ENCODE measurements at places on chromosomes 1 and 21. TPM values are rescaled to one million over a fixed set of nuclear protein-coding genes. Genes with fewer than 3 reads are reported as not detected.

DNA sequence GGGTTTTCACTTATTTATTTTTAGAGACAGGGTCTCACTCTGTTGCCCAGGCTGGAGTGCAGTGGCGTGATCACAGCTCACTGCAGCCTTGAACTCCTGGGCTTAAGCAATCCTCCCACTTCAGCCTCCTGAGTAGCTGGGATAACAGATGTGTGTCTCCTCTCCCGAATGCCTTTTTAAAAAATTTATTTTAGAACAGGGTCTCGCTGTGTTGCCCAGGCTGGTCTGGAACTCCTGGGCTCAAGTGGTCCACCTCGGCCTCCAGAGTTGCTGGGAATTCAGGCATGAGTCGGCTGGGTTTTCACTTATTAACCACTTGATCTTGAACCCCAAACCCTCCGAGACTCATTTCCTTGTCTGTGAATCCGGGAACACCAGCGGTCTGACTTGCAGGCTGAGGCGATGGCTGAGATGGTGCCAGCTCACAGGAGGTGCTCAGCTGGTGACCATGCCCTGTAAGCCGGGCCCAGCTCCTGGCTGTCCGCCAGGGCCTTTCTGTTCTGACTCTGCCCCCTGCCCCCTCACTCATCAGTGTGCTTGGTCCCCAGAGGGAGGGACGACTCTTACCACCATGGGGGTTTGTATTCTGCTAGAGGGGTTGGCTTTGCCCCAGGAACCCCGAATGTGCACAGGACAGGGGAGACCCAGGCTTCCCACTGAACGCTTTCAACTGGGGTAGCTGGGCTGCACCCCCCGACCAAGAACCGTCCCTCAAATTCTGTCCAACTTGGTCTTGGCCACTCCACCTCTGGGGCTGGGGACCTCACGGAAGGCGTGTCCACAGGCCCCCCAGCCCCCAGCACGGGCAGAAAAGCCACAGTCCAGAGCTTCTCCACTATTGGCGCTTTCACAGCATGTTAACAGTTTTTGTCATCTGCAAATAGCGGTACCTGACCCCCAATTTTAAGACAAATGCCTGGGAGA lies 22.5 kb downstream of the MMEL1 start:
- no peaks in the 10 kb centered on the region for H3K36me3 ChIP-seq
- no peaks in the 10 kb centered on the region for H3K4me1 ChIP-seq
- no peak overlapping the region for H3K27ac ChIP-seq
- DNase-seq, result no peak

- H3K4me1 ChIP-seq, result peaks cover 3% of the 10 kb centered on the region
- H3K27ac ChIP-seq, result no peak overlapping the region
- DNase-seq, result no peak
- H3K36me3 ChIP-seq, result peaks cover 8% of the 10 kb centered on the region
These were observed 53.1 kb downstream of the ABCD3 start for GRCh38 chr1:94471271-94471670.

- peaks cover 5% of the 10 kb centered on the region for H3K27me3 ChIP-seq
- H3K36me3 ChIP-seq, result no peaks in the 10 kb centered on the region
- DNase-seq, result no peak
- no peaks in the 10 kb centered on the region for H3K4me1 ChIP-seq
These were observed 11.3 kb upstream of the SLC1A7 start for GRCh38 chr1:53153752-53154151.

DNA sequence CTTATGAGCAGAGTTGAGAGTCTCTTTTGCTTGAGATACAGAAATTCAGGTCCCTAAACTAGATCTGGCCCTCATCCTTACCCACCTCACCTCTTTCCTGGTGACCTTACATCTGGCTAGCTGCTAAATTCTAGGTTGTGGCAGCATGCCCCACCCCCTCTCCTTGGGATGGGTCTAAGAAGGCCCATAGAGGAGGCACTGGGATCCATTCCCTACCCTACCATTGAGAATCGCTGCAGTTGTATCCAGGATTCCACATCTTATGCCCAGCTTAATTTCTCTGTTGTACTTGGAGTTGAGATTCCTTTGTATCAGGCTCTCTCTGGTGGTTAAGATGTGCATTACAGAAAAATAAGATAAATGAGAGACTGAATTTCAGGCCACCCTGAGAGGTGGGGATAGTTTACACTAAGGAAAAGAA lies 9.5 kb upstream of the TMEM39B start:
- H3K36me3 ChIP-seq, result peaks cover 23% of the 10 kb centered on the region
- no peaks in the 10 kb centered on the region for H3K27me3 ChIP-seq
- H3K4me1 ChIP-seq, result peaks cover 11% of the 10 kb centered on the region
- DNase-seq, result no peak

- no peak for DNase-seq
- no peak overlapping the region for H3K4me3 ChIP-seq
- peaks cover 15% of the 10 kb centered on the region for H3K4me1 ChIP-seq
- no peaks in the 10 kb centered on the region for H3K27me3 ChIP-seq
- H3K36me3 ChIP-seq, result no peaks in the 10 kb centered on the region
These were observed 38.7 kb upstream of the IPO9 start for GRCh38 chr1:201790261-201790660.

- no peak for DNase-seq
- H3K36me3 ChIP-seq, result peaks cover 12% of the 10 kb centered on the region
- H3K27me3 ChIP-seq, result peaks cover 4% of the 10 kb centered on the region
- no peak overlapping the region for H3K27ac ChIP-seq
- peaks cover 5% of the 10 kb centered on the region for H3K4me1 ChIP-seq
- no peak overlapping the region for H3K4me3 ChIP-seq
These were observed 105.1 kb downstream of the PCBP3 start for GRCh38 chr21:45748593-45748992.

DNA sequence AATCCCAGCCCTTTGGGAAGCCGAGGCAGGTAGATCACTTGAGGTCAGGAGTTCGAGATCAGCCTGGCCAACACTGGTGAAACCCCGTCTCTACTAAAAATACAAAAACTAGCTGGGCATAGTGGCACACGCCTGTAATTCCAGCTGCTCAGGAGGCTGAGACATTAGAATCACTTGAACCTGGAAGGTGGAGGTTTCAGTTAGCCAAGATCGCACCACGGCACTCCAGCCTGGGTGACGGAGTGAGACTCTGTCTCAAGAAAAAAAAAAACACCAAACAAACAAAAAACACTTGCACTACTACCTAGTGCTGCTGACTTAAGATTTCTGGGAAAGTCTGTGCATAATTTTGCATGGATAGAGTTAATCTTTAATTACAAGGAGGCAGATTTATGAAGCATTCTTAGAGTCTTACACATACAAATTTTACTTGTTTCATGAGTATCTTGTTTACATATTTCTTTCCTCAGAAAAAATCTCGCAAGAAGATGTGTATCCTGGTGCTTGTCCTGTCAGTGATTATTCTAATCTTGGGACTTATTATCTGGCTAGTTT lies 8.7 kb upstream of the PPP1R8 start:
- H3K27ac ChIP-seq, result no peak overlapping the region
- no peak overlapping the region for H3K4me3 ChIP-seq
- H3K4me1 ChIP-seq, result no peaks in the 10 kb centered on the region
- DNase-seq, result no peak
- H3K36me3 ChIP-seq, result peaks cover 22% of the 10 kb centered on the region

- H3K27ac ChIP-seq, result peak overlapping the region; percentile 5
- no peak for DNase-seq
- H3K27me3 ChIP-seq, result no peaks in the 10 kb centered on the region
- H3K4me3 ChIP-seq, result no peak overlapping the region
- peaks cover 57% of the 10 kb centered on the region for H3K4me1 ChIP-seq
These were observed 64.8 kb downstream of the PRDM2 start for GRCh38 chr1:13764588-13765332.

The AGRN gene
- total RNA-seq, result 25.8 TPM

The C1orf210 gene
- total RNA-seq, result not detected

The PLD5 gene
- not detected for total RNA-seq

The ITGB2 gene
- total RNA-seq, result 294 TPM
